ENCODE measurements at places on chromosomes 6 and 20.
A peak's percentile ranks its signal among the peaks of the same experiment; 100 is the strongest.

GRCh38 chr6:54335871-54336270 lies 27.6 kb downstream of the TINAG start:
- no peaks in the 10 kb centered on the region for H3K27me3 ChIP-seq
- H3K27ac ChIP-seq = no peak overlapping the region
- H3K36me3 ChIP-seq = no peaks in the 10 kb centered on the region
- no peak overlapping the region for H3K4me3 ChIP-seq
- no peaks in the 10 kb centered on the region for H3K4me1 ChIP-seq
- DNase-seq = no peak

DNA sequence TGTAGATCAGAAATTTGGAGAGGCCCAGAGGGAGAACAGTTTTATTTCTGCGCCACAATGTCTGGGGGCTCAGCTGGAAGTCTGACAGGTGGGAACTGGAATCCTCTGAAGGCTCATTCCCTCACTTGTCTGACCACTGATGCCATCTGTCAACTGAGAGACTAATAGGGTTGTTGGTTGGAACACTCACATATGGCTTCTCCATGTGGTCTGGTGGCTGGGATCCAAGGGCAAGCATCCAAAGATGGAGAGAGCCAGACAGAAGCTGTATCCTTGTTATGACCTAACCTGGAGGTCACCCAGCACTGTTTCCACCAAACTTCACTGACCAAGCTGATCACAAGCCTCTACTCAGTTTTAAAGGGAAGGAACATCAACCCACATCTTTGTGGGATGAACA lies 117.9 kb upstream of the AKAP12 start:
- H3K27me3 ChIP-seq = no peaks in the 10 kb centered on the region
- no peaks in the 10 kb centered on the region for H3K4me1 ChIP-seq
- H3K27ac ChIP-seq = no peak overlapping the region

GRCh38 chr20:5216663-5217062 lies 89.9 kb downstream of the CDS2 start:
- H3K27ac ChIP-seq = no peak overlapping the region
- no peaks in the 10 kb centered on the region for H3K27me3 ChIP-seq
- peaks cover 2% of the 10 kb centered on the region for H3K36me3 ChIP-seq
- DNase-seq = no peak
- H3K4me1 ChIP-seq = no peaks in the 10 kb centered on the region

- H3K27me3 ChIP-seq = no peaks in the 10 kb centered on the region
- H3K36me3 ChIP-seq = peaks cover 9% of the 10 kb centered on the region
- no peaks in the 10 kb centered on the region for H3K4me1 ChIP-seq
- DNase-seq = no peak
- no peak overlapping the region for H3K4me3 ChIP-seq
These were observed 21.5 kb downstream of the COL9A3 start for GRCh38 chr20:62838128-62838891.

- no peak overlapping the region for H3K4me3 ChIP-seq
- H3K27me3 ChIP-seq = no peaks in the 10 kb centered on the region
- no peaks in the 10 kb centered on the region for H3K36me3 ChIP-seq
- no peak for DNase-seq
- no peaks in the 10 kb centered on the region for H3K4me1 ChIP-seq
- no peak overlapping the region for H3K27ac ChIP-seq
These were observed 42.4 kb downstream of the TXLNB start for GRCh38 chr6:139249395-139249794.

DNA sequence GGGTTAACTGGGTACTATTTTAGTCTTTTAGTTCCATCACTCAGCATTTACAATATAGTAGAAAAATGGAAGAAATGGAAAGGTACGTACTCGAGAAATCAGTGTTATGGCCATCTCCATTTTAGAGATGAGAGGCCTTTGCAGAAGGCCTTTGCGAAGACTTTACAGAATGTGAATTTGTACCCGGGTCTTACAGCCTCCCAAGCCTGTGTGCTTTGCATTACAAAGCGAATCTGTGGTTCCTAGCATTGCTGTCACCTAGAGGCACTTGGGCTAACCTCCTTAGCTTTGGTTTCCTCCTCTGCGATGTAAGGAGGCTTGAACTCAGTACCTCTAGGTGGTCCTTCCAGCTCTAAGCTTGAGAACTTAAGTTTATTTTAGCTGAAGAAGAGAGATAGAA lies 10.9 kb downstream of the VAPB start:
- H3K36me3 ChIP-seq = no peaks in the 10 kb centered on the region
- no peaks in the 10 kb centered on the region for H3K27me3 ChIP-seq
- DNase-seq = no peak
- H3K4me3 ChIP-seq = no peak overlapping the region

- no peak overlapping the region for H3K4me3 ChIP-seq
- no peaks in the 10 kb centered on the region for H3K27me3 ChIP-seq
- peaks cover 15% of the 10 kb centered on the region for H3K36me3 ChIP-seq
- no peaks in the 10 kb centered on the region for H3K4me1 ChIP-seq
- DNase-seq = no peak
- no peak overlapping the region for H3K27ac ChIP-seq
These were observed 63.1 kb downstream of the CDS2 start for GRCh38 chr20:5189917-5190316.

DNA sequence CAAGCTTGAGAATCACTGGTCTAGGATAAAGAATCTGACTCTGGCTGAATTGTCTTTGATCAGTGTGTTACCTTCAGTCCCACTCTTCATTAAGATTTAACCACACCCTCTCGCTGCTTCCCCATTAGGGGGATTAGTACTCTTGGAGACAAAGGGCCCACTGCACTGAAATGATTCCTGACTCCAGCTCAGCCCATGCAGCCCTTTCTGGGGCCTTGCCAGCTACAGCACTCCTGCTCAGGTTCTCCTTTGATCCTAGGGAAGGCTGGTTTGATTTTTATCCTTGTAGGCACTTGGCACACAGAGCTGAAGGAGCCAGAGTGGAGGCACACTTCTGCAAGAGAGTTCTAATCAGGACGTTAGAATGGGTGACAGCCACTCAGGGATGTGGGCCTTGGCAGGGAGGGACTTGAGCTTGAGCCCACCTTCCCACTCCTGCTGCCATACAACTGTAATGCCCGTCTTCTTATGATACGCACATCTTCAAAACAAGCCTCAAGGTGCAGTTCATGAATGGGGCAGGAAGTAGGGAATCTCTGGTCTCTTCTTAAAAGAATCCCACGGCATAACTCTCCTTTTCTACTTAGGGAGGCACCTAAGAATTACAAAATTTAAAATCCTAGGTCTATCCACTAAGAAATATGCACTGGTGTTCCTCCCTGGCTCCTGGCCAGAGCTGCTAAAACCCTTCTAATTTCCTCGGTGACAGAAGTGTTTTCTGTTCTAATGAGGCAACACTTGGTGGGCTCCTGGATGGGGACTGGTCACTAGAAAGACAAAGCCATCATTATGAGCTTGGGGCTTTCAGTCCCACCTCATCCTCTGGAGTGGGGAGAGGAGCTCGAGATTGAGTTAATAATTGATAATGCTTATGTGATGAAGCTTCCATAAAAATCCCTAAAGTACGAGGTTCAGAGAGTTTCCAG lies 1.5 kb upstream of the SLA2 start:
- H3K36me3 ChIP-seq = no peaks in the 10 kb centered on the region
- DNase-seq = no peak
- H3K4me3 ChIP-seq = no peak overlapping the region
- H3K27ac ChIP-seq = no peak overlapping the region

DNA sequence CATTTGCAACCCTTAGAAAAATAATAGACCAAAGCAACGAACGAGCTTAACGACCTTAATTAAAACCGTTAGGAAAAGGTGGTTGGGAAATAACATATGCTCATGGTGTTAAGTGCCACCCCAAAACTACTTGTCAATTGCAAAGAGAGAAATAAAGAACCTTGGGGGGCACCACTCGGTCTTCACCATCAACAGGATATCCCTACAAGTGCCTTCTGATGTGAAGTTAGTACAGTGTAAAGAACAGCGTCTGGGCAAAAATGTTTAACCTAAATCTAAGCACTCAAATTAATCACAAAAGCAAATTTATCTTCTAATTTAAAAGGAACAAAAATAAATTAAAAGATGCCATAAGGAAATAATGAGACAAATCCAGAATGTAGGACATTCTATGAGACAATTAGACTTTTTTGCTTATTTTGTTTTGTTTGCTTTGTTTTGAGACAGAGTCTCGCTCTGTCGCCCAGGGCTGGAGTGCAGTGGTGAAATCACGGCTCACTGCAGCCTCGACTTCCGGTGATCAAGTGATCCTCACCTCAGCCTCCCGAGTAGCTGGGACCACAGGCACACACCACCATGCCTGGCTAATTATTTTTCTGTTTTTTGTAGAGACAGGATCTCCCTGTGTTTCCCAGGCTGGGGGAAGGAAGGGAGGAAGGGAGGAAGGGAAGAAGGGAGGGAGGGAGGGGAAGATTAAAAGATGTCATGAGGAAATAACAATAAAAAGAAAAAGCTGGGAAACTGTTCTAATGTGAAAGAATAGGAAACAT lies 41.3 kb upstream of the BTN3A2 start:
- peaks cover 2% of the 10 kb centered on the region for H3K4me1 ChIP-seq
- H3K36me3 ChIP-seq = no peaks in the 10 kb centered on the region
- DNase-seq = no peak
- no peaks in the 10 kb centered on the region for H3K27me3 ChIP-seq
- H3K27ac ChIP-seq = no peak overlapping the region

DNA sequence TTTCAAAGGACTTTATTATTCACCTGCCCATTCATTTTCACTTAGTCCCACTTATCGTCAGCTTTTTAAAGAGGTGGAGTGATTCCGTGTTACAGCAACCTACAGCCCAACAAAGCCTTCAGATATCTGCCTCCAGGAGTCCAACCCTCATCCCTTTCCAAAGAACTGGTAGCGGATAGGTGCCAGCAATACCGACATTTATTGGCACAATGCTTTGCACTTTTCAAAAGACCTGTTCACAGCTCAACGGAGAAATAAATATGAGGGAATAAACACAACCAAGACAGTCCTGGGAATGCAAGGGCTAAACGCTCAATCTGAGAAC lies 819 bp upstream of the MTRF1L start:
- H3K27ac ChIP-seq = no peak overlapping the region
- no peaks in the 10 kb centered on the region for H3K27me3 ChIP-seq
- H3K4me1 ChIP-seq = no peaks in the 10 kb centered on the region
- no peak for DNase-seq

- no peak overlapping the region for H3K4me3 ChIP-seq
- H3K27me3 ChIP-seq = no peaks in the 10 kb centered on the region
- DNase-seq = no peak
- H3K4me1 ChIP-seq = no peaks in the 10 kb centered on the region
- H3K27ac ChIP-seq = no peak overlapping the region
These were observed 238.1 kb upstream of the ARID1B start for GRCh38 chr6:156538875-156539660.

- no peaks in the 10 kb centered on the region for H3K27me3 ChIP-seq
- H3K4me1 ChIP-seq = no peaks in the 10 kb centered on the region
- no peak overlapping the region for H3K27ac ChIP-seq
- no peaks in the 10 kb centered on the region for H3K36me3 ChIP-seq
These were observed 155.5 kb downstream of the ANKRD60 start for GRCh38 chr20:58072695-58073671.

- H3K27ac ChIP-seq = no peak within 1 kb of the TSS
- peak within 1 kb of the TSS; percentile 23 for H3K4me3 ChIP-seq
- H3K27me3 ChIP-seq = peaks cover 3% of the 10 kb centered on the region
- peaks cover 5% of the 10 kb centered on the region for H3K4me1 ChIP-seq
- no peaks in the 10 kb centered on the region for H3K36me3 ChIP-seq
These were observed at the start of gene LPIN3 for GRCh38 chr20:41340327-41341055. Gene LPIN3, plus strand, starts transcription at chr20:41340821. Its CDS starts 4,983 bp downstream, at chr20:41345804.

DNA sequence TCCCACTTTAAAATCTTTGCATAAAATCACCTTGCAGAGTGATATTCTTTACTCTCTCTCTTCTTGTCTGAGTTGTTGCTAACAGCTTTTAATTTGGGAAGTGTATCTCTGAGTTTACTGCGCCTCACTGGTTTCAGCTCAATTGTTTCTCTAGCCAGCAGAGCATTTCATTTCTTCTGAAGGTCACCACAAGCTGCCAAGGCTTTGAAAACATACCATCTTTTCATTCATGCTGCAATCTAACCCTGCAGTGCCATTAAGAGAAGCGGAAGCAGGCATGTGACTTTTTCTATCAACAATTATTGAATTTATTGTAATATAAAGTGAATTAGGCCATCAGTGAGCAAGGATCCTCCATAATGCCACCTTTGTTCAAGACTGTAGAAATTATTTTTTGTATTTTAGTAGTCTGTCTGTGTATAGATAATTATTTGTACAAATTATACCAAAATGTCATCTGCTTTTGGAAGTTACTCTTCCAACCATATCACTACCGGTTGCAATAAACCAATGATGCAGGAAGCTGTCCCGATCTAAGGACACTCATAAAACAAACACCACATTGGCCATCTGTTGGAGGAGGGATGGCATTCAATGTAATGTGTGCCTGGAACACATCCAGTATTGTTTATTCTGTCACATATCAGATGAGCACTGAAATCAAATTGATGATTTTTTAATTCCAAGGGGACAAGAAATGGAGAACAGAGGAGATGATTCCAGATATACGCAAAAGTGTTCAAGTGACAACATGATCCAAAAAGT lies 26.8 kb downstream of the HS3ST5 start:
- H3K4me3 ChIP-seq = no peak overlapping the region
- no peaks in the 10 kb centered on the region for H3K27me3 ChIP-seq
- H3K27ac ChIP-seq = no peak overlapping the region
- DNase-seq = no peak
- no peaks in the 10 kb centered on the region for H3K4me1 ChIP-seq

DNA sequence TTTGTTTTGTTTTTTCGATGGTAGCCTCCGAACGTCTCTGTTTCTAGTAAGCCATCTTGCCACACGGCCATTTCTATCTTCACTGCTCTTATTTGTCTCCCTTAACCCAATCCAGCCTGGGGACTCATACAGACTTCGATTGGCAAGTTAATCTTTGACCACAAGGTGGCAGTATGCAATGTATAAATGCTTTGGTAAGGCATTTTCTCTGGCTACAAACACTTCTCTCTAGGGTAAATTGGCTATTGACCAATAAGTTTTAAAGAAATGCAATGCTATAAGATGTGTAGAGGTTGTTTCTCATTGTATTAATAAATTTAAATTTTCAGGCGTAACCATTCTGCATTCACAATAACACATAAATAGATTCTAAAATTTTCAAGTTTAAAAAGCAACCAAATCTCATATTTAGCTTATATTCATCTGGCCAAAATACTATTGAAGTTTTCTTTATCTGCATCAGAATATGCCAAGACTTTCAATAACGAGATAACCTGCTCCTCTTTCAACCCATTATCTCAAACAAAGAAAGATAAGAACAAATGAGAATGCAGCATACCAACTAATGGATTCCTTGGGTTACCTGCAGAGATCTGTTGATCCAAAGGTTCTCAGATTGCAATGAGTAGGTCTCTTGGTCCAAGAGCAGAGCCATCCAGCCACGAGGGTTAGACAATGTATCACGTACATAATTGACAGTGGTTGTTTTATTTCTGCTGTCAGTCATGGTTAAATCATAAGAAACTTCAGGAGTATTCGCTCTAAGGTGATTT lies 231.9 kb downstream of the PKHD1 start:
- no peak overlapping the region for H3K4me3 ChIP-seq
- H3K27me3 ChIP-seq = no peaks in the 10 kb centered on the region
- DNase-seq = peak; percentile 77
- H3K4me1 ChIP-seq = no peaks in the 10 kb centered on the region
- H3K27ac ChIP-seq = no peak overlapping the region

- H3K27ac ChIP-seq = no peak overlapping the region
- no peaks in the 10 kb centered on the region for H3K27me3 ChIP-seq
- H3K4me3 ChIP-seq = no peak overlapping the region
- no peaks in the 10 kb centered on the region for H3K36me3 ChIP-seq
- DNase-seq = no peak
These were observed 86.6 kb upstream of the BMP2 start for GRCh38 chr20:6680854-6681253.

GRCh38 chr6:168647271-168647670 lies 206.3 kb downstream of the SMOC2 start:
- H3K4me3 ChIP-seq = no peak overlapping the region
- no peaks in the 10 kb centered on the region for H3K36me3 ChIP-seq
- no peak overlapping the region for H3K27ac ChIP-seq
- no peak for DNase-seq

Data from iPS DF 6.9 (cell line).